ENCODE measurements at places on chromosomes 12 and 14.

DNA sequence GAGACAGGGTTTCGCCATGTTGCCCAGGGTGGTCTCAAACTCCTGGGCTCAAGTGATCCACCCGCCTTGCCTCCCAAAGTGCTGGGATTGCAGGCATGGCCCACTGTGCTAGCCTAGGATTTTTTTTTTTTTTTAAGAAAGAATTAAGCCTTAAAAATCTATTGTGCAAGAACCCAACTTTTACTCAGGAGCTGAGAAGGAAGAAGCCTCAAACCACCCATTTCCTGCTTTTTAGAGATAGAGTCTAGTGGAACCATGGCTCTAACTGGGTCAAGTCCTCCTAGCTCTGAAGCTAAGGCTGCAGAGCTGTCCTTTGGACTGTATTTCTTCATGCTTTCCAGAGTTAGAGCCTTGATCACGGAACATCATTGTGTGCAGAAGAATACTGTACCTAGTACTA, 1.3 kb upstream of the TSFM start:
- no peak for DNase-seq

DNA sequence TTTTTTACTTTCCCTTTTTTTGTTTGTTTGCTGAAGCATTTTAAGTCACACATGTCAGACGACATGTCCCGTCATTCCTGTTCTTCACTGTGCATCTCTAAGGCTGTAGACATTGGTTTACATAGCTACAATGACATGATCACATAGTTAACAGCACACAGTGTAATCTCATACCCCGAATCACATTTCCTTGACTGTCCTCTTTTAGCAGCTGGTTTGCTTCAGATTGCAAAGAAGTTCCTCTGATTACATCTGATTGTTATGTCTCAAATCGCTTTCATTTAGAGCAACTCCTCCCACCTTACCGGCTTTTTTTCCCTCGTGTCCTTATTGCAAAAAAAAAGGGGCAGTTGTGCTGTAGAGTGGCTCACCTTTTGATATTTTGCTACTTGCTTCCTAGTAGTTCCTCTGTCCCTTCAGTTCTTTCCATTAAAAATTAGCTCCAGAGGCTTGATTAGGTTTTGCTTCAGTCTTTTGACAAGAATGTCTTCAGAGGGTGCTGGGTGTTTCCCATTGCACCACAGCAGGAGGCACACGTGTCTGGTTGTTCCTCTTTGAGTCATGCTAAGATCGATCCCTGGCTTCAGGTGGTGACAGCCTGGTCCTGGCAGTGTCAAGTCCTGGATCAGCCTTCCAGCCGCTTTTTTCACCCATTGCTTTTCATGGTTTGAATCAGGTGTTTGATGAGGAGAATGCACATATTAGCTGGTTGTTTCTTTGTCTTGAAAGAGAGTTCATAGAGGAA, 35.0 kb downstream of the ZNF664 start:
- DNase-seq = no peak

DNA sequence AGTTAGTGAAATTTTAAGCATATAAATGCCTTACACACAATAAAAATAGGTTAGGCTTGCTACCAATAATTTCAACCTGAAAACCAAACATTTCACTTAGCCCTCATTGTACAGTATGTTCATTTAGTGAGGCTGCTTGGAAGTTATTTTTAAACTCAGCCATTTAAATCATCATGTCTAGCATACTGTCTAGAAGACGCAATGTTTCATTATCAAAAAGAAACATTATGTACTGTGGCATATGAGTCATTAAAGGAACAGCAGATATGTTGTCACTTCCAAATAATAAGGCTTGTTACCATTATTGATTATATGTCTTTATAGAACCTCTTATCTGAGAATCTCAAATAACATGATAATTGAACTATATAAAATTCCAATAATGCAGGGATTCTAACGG, 304.7 kb downstream of the RMST start:
- DNase-seq = no peak

DNA sequence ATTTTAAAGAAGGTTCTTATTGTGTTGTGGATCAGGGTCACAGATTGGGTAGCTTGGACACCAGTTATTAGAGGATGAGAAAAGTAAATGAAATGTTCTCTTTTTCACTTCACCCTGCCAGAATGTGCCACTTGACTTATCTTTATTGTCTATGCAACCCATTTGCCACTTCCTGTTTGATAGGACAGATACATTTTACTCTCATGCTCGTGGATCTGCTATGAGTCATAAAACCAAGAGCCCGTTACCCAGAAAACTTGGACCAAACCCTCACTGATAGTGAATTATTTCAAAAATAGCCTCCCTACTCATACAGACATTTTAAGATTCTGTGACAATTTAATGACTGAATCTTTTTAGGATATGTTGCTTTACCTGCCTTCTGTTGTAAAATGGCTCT, 1.8 kb downstream of the ISCA2 start:
- DNase-seq = no peak

GRCh38 chr14:59474172-59474571, 9.0 kb upstream of the GPR135 start:
- DNase-seq = no peak

- no peak for DNase-seq
Observed at GRCh38 chr12:337039-337438, 52.1 kb downstream of the KDM5A start.

DNA sequence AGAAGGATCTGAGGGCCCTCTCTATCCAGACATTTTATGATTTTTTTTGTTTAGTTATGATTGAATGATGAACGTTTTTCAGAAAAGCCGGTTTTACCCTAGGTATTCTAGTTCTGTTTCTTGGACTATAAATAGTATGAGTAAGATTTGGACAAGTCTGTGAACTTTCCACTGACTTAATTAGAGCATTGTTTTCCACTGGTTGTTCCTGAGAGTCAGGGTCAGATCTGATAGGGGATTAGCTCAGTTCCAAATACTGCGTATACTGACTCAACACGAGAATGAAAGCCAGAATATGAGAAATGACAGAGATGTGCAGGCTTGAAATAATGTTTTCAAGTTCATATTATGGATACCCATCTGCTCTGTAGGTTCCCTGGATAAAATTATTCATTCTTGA, 361.6 kb downstream of the AEBP2 start:
- DNase-seq = no peak

DNA sequence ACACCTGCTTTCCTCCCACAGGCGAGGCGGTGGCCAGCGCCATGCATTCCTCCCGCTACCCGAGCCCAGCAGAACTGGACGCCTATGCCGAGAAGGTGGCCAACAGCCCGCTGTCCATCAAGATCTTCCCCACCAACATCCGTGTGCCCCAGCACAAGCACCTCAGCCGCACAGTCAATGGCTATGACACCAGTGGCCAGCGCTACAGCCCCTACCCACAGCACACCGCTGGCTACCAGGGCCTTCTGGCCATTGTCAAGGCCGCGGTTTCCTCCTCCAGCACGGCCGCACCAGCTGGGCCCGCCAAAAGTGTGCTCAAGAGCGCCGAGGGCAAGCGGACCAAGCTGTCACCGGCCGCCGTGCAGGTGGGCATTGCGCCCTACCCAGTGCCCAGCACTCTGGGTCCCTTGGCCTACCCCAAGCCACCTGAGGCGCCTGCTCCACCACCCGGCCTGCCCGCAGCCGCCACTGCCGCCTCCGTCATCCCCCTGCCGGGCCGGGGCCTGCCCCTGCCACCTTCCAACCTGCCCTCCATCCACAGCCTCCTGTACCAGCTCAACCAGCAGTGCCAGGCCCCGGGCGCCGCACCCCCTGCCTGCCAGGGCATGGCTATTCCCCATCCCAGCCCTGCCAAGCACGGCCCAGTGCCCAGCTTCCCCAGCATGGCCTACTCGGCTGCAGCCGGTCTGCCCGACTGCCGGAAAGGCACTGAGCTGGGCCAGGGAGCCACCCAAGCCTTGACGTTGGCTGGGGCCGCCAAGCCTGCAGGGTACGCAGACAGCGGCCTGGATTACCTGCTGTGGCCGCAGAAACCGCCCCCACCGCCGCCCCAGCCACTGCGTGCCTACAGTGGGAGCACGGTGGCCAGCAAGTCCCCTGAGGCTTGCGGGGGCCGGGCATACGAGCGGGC, 54.6 kb downstream of the FAM222A start:
- DNase-seq = no peak

DNA sequence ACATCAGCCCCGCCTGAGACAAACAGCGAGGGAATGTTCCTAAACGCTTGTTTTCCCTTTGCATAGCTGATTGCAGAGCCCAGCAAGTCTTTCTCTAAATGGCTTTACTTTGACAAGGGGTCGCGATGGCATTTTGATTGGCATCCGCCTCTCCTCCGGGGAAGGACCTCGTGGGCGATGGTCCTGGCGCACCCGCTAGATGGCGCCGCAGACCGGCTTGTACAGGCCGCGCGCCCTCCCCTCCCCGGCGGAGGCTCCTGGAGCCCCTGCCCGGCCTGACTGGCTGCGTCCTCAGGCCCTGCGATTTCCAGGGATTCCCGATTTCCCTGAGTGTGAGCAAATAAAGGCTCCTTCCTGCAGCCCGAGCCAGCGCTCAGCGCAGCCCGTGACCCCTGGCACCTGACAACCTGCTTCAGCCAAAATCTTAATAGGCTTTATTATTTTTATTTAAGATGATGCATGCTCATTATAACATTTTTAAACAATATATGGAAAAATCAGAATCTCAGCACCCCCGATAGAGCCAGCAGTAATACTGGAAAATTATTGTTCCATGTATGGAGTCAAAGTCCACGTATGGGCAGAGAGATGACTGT, 468.3 kb downstream of the AACS start:
- no peak for DNase-seq

DNA sequence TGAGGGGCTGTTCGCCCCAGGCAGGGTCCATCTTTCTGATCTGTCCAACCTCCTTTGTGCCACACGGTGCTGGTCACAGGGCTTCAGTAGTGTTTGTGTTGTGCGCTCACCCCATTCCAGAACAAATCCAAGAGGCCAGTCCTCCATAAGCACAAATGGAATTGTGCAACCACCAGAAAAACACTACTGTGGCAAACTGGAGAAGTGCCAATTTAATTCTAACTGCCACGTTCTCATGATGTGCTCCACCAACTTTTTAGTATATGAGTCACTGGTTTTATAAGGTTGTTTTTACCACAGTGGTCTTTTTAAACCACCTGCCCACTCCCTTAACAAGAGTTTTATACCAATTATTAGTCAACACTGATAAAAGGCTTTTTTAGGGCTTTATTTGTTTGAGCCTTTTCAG, 380.2 kb downstream of the NAV3 start:
- DNase-seq = no peak

DNA sequence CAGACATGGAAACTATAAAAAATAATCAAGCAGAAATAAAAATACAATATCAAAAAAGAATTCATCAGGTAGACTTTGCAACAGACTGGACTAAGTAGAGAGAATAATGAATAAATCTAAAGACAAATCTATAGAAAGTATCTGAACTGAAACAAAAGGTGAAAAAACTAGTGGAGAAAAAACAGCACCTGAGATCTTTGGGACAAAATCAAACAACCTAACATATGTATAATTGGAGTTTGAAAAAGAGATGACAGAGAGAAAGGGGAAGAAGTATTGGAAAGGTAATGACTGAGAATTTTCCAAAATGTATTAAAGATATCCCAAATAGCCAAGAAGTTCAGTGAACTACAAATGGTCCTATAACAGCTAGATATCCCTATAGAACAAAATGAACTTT, 245.4 kb downstream of the IPO8 start:
- no peak for DNase-seq

GRCh38 chr12:79822475-79822874, 112.4 kb downstream of the PPP1R12A start:
- DNase-seq = no peak

GRCh38 chr12:1474574-1475153, 119.7 kb downstream of the FBXL14 start:
- no peak for DNase-seq

GRCh38 chr12:130761537-130762318, 45.6 kb upstream of the RIMBP2 start:
- DNase-seq = peak; percentile 54

GRCh38 chr12:18468246-18469075, 207.1 kb downstream of the PIK3C2G start:
- no peak for DNase-seq

DNA sequence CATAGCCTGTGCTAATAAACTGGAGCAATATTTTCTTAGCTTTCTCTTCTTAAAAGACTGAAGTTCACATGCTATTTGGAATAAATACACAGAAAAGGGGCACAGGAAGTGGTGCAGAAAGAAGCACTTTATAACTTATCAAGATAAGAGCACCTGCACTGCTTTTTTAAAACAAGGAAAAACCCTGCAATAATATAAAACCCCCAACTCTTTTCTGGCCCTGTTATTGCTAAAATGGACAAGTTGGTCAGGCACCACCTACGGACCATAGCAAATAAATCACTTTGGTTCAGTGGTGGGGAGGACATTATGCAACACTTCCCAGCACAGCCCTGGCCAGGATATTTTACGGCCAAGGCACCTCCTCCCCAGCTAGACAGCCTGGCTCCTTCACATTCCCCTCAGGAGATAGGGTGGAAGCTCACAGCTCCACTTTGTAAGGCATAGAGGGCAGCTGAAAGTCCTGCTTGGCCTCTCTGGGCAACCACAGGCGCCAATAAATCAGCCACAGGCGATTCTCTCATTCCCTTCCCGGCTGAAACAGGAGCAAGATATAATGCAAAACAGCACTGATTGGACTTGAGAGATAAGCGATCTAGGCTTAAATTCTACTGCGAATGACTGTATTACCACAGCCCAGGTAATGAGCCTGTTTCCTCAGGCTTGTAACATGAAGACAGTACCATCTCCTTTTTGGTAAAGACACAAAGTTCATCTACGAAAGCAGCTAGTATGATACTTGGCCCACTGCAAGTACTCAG, 2.0 kb downstream of the ZBTB25 start:
- peak; percentile 68 for DNase-seq

GRCh38 chr14:50263321-50263720, 31.9 kb upstream of the SOS2 start:
- DNase-seq = no peak

- DNase-seq = no peak
Observed at GRCh38 chr12:100824476-100824875, 29.9 kb downstream of the ANO4 start.

- DNase-seq = no peak
Observed at GRCh38 chr12:88960213-88960878, 380.1 kb upstream of the KITLG start.

- DNase-seq = no peak
Observed at GRCh38 chr12:112870267-112870980, 36.3 kb upstream of the OAS1 start.

GRCh38 chr12:50085615-50086072, 502 bp downstream of the SMARCD1 start:
- DNase-seq = no peak

GRCh38 chr12:56591126-56591525, 39.0 kb downstream of the BAZ2A start:
- no peak for DNase-seq
